ENCODE measurements at places on chromosomes 13 and 19.

DNA sequence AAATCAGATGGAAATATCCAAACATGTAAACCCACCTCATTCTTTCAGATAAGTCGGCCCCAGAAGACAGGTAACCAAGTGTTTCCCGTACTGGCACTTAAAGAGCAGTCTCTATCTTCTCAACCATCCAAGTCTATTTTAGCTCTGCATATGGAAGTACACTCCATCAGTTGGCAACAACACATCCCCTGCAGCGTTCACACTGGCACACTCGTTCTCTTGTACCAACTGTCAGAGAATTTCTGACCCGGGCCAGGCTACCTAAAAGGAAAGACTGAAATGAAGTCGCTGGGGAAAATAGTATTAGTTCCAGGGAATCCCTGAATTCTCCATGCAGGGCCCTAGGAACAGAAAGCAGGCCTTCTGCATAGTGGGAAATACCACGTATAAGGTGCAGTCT, 109.3 kb downstream of the RXFP2 start:
- no peak for DNase-seq

- no peak for DNase-seq
These were observed 1.0 kb downstream of the ZNF253 start for GRCh38 chr19:19866611-19867248.

GRCh38 chr19:3360421-3361383, 5.7 kb upstream of the NFIC start:
- peak; percentile 72 for DNase-seq

- DNase-seq, result no peak
These were observed 12.8 kb downstream of the F2RL3 start for GRCh38 chr19:16901491-16902175.

GRCh38 chr19:33211794-33212435, 13.7 kb downstream of the SLC7A10 start:
- DNase-seq, result no peak

DNA sequence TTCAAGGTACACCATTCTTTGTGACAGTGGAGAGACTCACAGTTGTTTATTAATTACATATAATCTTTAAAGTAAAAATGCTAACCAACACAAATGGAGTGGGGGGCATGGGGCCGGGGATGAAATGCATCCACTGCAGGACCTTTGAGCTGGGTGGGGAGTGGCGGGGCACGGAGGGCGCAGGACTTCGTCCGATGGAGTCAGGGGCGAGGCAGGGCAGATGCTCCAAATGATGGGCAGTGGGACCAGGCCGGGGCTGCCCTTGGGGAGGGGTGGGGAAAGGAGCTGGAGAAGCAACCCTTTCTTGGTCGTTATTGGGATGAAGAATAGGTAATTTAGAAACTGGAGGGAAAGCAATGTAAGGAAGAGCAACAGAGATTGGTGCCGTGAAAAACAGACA, 220.0 kb downstream of the TEX29 start:
- no peak for DNase-seq

- no peak for DNase-seq
These were observed 14.3 kb downstream of the ACTL9 start for GRCh38 chr19:8684001-8684902.

- no peak for DNase-seq
These were observed 22.1 kb upstream of the GGACT start for GRCh38 chr13:100610391-100611347.

GRCh38 chr13:24284889-24285565, 24.4 kb upstream of the C1QTNF9 start:
- DNase-seq, result no peak

GRCh38 chr19:48695743-48696352, at the start of gene FUT2:
Gene FUT2 (plus strand): TSS chr19:48695971. CDS start chr19:48702957, 6,986 bp downstream.
- DNase-seq, result no peak

- DNase-seq, result no peak
These were observed 231.5 kb upstream of the KLHL1 start for GRCh38 chr13:70339738-70340137.

GRCh38 chr19:34135054-34135800, 37.1 kb upstream of the LSM14A start:
- DNase-seq, result no peak

DNA sequence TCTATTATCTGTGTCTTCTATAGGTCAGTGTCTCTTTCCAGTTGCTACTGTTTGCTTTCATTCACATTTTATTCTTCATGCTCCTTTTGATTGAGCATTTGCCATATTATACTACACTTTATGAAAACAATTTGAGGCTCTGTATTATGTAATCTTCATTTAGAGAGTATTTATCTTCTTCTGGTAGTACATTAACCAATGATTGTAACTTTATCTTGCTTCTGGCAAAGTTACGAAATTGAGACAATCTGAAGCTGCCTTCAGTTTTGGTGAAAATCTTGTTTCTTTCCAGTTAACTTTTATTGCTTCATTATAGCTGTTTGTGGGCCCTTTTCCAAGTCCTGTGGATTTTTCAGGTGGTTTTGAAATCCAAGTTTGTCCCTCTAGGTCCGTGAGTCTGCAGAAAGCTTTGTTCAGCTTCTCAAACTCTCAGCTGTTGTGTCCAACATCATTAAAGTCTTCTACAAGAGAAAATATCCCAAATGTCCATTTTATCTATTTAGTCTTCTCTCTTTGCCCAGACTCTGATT, 1255.4 kb upstream of the SPRY2 start:
- DNase-seq, result no peak

- DNase-seq, result no peak
These were observed 25.1 kb downstream of the SIPA1L3 start for GRCh38 chr19:37931881-37932655.

DNA sequence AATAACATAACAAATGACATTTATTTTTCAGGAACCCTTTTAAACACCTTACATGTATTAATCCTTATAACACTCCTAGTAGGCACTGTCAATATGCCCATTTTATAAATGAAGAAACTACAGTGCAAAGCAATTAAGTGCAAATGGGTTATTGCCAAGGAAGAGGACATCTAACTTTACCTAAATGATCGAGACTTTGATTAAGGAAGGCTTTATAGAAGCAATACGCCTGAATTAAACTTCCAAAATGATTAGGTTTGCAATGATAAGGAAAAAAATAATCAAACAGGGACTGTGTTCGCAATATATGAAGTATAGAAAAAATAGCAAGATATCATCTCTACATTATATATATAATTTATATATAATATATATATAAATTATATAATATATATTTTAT, 613.7 kb upstream of the GPC6 start:
- no peak for DNase-seq

GRCh38 chr19:32642771-32643170, 32.2 kb downstream of the ANKRD27 start:
- DNase-seq, result peak; percentile 17

DNA sequence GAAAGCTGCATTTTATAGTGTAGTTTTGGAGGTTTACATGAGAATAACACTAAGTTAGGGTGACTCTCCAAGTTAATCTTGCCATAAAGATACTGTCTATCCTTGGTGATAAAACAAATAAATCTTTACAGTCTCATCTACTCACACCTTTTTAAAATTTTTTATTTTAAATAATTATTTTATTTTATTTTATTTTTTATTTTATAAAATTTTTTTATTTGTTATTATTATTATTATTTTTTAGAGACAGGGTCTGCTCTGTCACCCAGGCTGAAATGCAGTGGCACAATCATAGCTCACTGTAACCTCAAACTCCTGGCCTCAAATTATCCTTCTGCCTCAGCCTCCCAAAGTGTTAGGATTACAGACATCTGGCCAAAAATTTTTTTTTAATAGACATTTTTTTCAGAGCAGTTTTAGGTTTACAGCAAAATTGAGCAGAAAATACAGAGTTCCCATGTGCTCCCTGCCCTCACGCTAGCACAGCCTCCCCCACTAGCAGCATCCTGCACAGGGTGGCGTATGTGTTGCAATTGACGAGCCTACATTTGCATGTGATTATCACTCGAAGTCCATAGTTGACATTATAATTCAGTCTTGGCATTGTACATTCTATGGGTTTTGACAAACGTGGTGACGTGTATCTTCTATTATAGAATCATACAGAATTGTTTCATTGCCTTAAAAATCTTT, 41.0 kb downstream of the RASL11A start:
- no peak for DNase-seq

DNA sequence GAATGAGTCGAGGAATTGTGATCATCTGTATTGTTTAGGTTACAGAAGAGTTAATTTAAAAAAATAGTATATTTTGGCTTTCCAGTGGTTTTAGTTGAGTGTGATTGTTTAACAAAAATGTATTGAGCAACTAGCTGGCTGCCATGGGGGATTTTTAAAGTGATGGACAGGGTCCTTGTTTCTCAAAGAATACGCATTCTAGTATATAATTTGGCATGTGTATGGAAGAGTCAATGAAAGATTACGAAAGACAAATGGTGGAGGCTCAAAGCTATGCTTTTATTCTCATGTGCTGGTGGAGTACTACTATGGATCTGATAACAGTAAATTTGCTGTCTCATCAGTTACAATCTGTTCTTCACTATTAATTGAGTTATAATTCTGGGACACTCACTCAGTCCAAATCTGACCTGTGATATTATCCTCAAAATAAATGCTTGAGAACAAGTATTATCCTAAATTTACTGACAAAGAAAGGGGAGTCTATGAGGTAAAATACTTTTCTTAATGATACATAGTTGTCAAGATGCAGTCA, 240.0 kb downstream of the GPC6 start:
- DNase-seq, result no peak

DNA sequence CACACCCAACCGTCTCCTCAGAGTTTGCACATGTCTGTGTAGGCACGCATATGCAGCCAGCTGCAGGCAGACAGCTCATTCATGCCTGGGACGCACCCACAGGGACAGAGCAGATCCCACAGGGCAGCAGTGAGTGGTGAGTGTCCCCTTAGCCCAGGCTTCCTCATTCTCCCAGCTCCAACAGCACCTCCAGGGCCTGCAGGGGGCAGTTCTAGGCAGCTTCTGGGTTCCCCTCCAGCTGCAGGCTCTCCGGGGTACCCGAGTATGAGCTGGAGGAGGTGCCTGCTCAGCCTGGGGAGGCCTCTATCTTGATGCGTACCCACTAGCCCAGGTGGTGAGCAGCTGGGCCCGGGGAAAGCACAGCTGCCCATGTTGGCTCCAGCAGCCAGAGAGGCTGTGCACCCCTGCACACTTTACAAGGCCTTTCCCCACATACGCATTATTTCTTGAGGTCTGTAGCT, 1.3 kb upstream of the SHANK1 start:
- no peak for DNase-seq

DNA sequence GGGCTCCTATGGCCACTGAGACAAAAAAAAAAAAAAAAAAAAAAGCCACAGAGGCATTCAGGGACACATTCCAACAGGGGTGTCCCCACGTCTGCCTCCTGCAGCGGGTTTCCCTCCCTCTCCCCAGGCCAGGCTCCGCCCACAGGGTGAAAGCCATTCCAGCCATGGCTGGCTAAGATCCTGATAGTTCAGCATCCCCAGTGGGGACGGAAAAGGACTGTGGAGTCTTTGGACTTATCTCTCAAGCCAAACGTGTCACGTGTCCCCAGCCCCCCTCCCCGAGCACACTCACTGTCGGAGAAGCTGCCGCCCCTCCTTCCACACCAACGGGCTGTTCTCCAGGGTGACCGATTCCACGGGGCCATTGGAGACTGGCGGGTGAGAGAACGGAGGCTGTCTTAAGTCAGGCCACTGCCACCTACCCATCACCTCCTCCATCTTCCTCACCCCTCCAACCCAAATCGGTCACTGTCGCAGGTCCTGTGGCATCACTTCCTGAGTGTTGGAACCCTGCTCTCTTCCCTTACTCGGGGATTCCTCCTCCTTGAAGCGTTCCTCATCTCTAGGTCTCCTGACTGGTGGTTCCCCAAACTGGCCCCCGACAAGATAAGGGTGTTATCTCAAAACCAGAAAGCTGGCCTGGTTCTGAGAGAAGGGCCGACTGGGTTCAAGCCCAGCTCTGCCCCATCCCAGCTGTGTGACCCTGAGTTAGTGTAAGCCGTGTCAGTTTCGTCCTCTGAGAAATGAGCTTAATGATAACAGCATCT, 9.1 kb upstream of the FKRP start:
- no peak for DNase-seq

DNA sequence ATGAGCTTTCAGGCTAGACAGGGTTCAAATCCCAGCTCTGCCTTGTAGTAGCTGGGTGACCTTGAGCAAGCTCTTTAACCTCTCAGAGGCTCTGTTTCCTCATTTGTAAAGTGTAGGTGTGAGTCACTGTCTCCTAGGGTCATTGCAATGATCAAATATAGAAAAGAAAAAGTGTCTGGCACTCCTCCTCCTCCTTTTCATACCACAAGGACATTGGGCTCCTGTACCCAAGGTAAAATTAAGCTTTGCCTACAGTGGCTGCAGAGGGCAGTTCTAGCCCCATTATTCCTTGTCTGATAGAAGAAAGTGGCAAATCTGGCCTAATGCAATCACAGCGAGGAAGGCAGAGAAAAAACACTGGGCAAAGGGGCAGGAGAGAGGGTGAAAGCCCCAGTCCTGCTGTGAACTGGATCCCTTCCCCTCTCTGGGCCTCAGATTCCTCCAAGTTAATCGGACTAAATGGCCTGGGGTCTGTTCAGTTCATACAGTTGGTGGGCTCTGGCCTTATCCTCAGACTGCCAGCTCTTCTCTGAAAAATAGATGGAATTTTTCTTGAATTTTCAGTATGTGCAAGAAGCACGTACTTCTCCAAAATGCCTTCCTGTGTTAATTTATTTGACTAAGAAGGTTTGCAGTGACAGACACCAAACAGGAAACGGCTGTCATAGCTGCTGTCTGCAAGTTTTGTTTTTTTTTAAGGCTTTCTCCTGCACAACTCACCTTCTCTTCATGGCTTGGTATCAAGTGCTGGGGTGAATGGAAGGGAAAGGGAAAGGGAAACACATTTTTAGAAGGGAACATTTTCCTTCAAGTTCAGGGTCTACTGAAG, 35.3 kb downstream of the RGCC start:
- no peak for DNase-seq

GRCh38 chr19:33535226-33535625, 13.6 kb upstream of the PEPD start:
- DNase-seq, result no peak

- DNase-seq, result no peak
These were observed 6.3 kb downstream of the SLC17A7 start for GRCh38 chr19:49434907-49435583.

- DNase-seq, result no peak
These were observed 9.8 kb upstream of the ZNF544 start for GRCh38 chr19:58218899-58219298.

DNA sequence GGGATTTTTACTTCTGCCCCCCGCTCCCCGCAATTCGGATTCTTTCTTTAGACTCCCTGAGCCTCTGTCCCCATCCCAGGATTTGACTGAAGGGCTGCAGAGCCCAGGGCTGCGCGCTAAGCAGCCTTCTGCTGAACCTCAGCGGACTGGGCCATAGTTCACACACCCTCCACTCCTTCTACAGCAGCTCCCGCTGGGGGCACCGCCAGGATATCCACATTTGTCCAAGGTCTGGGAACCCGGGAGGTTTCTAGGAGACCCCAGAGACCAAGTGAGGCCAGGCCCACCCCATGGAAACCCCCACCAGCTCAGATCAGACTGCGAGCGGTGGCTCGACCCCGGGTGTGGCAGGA, 463.3 kb downstream of the ITGBL1 start:
- DNase-seq, result no peak
